ENCODE measurements at places on chromosomes 12 and 14.

- DNase-seq = peak; percentile 82
These were observed 102.7 kb downstream of the TMEM30B start for GRCh38 chr14:61178226-61179060.

DNA sequence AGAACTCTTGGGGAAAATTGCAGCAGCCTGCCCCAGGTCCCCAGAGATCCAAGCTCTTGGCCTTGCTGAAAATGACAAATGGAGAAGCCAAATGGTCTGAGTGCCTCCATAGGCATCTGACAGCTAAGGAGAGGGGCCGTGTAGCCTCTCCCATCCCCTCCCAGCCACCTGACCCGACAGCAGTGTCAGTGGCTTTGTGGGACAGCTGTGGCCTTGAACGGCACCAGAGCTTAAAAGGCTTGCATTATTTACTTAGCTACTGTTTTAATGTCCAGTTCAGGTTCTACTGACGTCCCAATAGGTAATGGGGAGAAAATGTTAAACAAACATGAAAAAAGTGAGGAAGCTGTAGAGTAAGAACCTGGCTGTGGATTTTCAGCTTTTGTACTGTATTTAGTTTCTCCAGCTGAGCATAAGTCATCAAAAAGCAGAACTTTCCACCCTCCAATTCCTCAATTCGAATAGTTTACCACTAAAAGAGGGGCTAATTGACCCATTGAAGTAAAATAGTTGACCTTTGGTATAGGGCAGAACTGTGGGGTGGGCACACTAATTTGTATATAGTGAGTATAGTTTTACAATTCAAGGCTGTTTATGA, 50.0 kb downstream of the FOS start:
- no peak for DNase-seq

GRCh38 chr12:77932216-77932615, 101.5 kb downstream of the NAV3 start:
- no peak for DNase-seq

- no peak for DNase-seq
These were observed 5.5 kb downstream of the ERP29 start for GRCh38 chr12:112018571-112019237.

GRCh38 chr12:62933220-62933601, 1.7 kb downstream of the PPM1H start:
- DNase-seq = no peak

DNA sequence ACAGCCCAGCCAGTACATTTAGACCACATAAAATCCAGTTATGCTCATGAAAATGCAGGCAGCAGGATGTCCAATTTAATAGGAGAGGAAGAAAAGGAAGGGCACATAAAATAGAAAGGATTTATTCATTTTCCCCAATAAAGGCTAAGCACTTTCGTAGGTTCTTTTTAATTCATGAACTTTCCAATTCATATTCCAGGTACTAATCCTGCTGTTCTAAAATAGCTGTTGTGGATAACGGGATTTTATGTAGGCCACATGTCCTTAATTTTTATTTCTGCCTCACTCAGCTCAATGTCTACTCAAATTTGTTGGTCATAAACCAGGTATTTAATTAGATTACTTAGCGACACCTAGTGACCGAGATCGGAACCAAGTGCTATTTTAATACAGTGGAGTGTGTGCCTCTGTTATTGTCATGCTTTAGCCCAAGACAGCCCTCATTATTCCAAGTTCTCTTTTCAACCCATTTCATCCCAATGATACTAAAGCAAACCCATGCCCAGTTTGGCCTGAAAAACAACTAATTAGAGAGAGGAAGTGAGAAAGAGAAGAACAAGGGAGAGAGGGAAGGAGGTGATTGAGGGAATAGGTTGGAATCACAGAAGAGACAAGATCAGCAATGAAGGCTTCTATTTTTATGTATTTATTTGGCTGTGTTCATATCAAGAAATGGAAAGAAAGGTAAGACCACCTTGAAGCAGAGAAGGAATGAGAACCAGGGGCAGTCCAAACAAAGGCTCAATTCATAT, 45.9 kb upstream of the IFNG-AS1 start:
- DNase-seq = peak; percentile 31

GRCh38 chr14:92507174-92507768, 6.3 kb upstream of the RIN3 start:
- DNase-seq = no peak

DNA sequence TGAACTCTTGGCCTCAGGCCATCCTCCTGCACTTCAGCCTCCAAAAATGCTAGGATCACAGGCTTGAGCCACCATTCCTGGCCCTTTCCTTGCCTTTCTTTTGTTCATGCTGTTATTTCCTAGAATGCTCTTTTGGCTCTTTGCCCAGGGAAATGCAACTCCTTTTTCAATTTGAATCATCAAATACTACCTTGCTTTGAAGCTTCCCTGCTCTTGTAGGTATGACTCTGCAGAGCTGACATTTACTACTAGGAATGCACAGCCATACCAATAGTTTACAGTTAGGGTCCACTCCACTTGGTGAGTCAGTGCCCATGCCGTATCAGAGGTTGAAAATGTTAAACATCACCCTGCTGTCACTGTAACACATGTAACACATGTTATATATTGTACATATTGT, 107.0 kb upstream of the CRY1 start:
- DNase-seq = peak; percentile 8

DNA sequence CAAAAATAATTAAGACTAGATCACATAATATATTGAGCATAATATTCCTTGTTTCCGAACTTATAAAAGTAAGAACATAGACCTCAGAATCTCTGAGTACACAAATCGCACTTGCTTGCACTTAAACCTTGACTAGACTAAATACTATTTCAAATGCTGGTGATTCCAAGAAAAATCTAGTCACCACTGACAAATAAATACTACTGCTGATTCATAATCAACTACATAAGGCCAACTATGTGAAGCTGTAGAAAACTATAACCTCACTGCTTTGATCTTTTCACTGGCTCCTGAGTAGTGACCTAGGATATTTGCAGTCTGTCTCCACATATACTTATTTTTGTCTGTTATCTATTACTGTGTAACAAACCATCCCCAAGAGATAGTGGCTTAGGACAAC, 245.4 kb downstream of the DIO2 start:
- no peak for DNase-seq

- DNase-seq = no peak
These were observed 53.3 kb downstream of the TRAF3 start for GRCh38 chr14:102830474-102831045.

DNA sequence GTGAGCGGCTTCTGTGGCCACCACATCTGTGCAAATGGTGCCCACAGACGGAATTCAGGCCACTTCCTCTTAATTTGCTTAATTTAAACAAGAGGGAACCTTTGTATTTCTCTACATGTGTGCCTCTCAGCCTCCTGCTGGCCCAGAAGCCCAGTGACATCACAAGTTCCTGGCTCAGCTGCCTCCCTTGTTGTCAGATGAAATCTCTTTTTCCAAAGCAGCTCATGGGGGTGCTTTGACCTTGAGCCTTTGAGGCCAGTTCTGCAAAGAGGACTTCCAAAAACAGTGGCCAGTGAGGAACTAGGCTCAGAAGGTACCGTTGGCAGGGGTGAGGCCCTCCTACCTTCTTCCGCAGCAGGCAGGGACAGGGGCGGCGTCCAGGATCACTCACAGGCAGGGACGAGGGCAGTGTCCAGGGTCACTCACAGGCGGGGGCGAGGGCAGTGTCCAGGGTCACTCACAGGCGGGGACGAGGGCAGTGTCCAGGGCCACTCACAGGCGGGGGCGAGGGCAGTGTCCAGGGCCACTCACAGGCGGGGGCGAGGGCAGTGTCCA, 35.0 kb upstream of the GALNT9 start:
- no peak for DNase-seq

DNA sequence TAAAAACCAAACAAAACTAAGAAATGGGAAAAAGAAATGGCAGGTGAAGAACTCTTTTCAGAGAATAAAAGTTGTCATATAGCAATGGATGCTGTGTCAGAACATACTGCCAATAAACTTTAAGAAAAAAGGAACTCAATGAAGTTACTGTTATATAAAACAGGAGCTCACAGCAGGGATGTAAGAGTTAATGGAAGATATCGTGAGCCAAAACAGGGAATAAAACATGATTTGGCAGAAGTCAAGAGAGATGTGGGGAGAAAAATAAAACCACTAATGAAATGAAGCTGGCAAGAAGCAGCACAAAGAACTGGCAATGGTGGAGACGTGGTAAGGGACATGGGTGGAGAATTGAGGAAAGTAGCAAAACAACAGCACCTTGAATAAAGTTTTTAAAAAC, 61.0 kb downstream of the TAOK3 start:
- no peak for DNase-seq

DNA sequence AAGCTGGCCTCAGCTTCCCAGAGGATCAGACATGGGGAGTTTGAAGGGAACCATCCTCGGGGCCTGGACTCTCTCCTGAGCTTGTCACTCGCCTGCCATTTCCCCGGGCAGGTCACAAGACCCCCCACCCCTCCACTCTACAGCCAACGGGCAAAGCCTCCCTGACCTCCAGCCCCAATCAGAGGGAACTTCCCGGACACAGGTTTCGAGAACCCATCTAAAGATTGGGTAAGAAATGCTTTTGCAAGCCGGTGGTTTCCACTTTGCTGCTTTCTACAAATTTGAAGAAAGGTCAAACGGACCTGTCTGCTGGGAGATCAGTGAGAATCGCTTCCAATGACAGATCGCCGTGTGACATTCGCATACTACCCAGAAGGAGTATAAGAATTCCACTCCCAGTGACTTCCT, 89.6 kb downstream of the SCARB1 start:
- DNase-seq = peak; percentile 19

DNA sequence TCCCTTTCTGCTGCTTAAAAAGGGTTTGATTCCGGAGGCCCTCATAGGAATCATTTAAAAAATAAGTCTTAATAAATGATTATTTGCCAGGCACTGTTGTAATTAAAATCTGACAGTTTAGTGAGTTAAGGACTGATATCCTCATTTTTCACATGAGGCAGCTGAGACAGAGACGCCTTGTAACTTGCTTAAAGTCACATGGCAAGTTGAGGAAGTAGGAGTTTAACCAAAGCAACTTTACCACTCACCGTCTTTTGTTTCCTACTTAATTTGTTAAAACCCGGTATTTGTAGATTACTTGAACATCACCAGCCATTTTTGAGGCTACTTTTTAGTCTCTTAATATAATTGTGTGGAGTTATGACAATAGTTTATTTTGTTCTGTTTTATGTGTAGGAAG, 2.4 kb downstream of the TIGAR start:
- no peak for DNase-seq

- no peak for DNase-seq
These were observed 34.2 kb downstream of the CCDC88C start for GRCh38 chr14:91383439-91383838.

DNA sequence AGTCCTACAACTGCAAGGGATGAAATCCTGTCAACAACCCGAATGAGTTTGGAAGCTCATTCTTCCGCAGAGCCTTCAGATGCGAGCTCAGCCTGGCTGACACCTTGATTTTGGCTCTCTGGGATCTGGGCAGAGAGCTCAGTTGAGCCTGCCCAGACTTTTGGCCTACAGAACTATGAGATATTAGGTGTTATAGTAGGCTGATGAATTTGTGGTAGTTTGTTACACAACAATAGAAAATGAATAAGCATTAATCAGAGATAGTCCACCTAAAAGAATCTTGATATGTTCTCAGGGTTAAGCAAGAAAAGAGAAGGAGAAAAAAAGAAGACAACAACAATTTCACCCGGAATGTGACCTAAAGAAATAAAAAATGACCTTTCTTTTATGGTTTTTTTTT, 30.4 kb upstream of the GZMB start:
- no peak for DNase-seq

DNA sequence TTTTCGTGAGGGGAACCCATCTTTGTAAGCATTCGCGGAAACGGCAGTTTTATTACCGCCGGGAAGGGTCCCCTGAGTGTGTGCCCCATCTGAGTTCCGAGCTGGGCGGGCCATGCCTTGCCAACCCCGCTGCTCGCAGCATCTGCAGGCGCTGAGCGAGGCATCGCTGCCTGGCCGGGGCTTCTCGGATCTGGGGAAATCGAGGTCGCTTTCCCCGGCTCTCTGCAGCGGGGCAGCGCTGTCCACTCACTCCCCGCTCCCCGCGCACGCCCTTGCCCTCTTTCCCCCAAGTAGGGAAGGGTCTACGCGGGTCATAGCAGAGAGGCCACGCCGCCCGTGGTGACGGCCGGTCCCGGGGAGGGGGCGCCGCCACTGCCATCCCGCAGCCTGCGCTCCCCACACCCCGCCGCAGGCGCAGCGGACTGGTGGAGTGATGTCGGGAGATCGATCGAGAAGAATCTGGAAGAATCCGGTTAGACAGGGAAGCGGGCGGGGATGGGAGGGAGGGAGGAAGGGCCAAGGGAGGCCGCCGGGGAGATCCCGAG, 507 bp upstream of the FKBP4 start:
- peak; percentile 7 for DNase-seq

GRCh38 chr12:23576372-23576771, 373.1 kb downstream of the SOX5 start:
- DNase-seq = no peak

DNA sequence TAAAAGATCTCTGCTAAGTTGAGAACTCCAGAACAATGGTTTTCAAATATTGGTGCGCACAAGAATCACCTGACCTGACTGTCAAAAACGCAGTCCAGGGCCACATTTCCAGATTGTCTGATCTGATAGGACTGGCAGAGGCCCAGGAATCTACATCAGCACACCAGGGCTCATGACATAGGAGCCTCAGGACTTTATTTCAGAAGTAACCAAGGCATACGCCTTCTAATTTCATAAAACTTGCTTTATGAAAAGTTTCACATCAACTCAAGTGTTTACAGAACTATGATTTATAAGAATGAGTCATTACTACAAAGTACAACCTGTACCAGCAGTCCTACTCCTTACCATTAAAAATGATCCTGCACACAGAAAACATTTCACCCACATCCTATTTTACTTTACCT, 47.7 kb upstream of the PTPRO start:
- DNase-seq = no peak

- no peak for DNase-seq
These were observed 368.7 kb downstream of the NELL2 start for GRCh38 chr12:44507461-44507860.

- DNase-seq = no peak
These were observed 137.4 kb downstream of the ANO2 start for GRCh38 chr12:5807514-5808219.

GRCh38 chr12:30400349-30400748, 295.3 kb downstream of the IPO8 start:
- DNase-seq = no peak

DNA sequence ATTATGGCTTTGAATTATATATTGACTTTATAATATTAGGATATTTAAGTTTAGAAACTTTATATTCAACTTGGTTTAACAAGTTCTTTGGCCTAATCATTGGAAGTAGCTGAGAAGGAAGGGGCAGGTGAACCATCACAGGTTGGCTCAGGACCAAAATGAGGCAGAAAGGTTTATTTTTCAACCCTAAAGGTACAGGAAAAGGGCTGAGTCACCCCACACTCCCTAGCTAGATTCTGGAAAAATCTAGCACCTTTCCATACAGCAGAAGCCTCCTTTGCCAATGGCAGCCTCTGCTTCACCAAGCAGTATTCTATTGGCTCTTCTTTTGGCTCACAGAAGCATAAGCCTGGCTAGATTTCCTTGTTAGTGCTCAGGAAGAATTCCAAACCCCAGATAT, 19.3 kb upstream of the MED6 start:
- DNase-seq = no peak

GRCh38 chr14:55133416-55133815, 4.4 kb downstream of the LGALS3 start:
- DNase-seq = no peak

Measured in stimulated activated CD4-positive, alpha-beta T cell treated with anti-CD3 and anti-CD28 coated beads, Interleukin-1b, Interleukin-23, amount 100 ng/mL, for 48 hours (primary cell).